CD4-positive, alpha-beta T cell treated with Interleukin-17A for 1 hour (primary cell): ENCODE measurements at places on chromosomes 1 and 21.
A peak's percentile ranks its signal among the peaks of the same experiment; 100 is the strongest.

GRCh38 chr1:245580651-245581050 lies 425.9 kb downstream of the KIF26B start:
- DNase-seq = no peak

DNA sequence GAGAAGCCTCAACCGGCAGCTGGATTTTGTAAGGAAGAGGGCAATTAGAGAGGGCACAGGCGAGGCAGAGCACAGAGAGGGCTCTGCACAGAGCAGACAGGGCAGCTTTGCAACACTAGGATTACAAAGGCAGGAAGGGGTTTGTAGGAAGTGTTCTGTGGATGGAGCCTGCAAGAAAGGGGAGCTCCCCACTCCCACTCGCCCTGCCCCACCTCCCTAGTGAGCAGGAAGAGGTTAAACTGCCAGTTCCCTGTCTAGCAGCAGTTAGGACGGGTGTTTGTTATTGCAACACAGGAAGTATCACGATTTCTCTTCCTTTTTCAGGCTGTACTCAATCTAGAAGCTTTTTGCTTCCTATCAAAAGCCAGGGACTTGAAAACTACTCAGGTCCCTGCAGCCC lies 63.3 kb upstream of the LRRC8D start:
- DNase-seq = peak; percentile 62

GRCh38 chr1:8477166-8477982 lies 159.5 kb downstream of the SLC45A1 start:
- DNase-seq = no peak

GRCh38 chr1:1548591-1548990 lies 8.2 kb upstream of the TMEM240 start:
- DNase-seq = no peak

GRCh38 chr1:172955161-172955815 lies 95.5 kb downstream of the TNFSF18 start:
- no peak for DNase-seq

- DNase-seq = no peak
These were observed 243.9 kb downstream of the SDCCAG8 start for GRCh38 chr1:243499711-243500110.

DNA sequence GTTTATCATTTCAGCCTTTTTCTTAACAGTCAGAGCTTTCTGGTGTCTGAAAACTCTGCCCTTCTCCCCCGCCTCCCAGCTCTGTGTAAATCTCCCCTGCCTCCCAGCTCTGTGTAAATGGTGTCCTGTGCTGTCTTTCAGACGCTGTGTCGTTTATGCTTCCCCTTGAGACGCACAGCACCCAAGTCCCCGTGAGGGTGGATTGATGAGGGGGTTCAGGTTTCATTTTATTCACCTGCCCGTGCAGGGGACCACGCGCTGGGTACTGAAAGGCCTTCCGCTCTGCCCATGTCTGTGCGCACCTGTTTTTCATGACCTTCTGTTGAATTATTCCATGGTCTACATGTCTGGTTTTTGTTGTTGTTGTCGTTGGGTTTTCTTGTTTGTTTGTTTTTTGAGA lies 108.2 kb upstream of the COL6A1 start:
- no peak for DNase-seq

DNA sequence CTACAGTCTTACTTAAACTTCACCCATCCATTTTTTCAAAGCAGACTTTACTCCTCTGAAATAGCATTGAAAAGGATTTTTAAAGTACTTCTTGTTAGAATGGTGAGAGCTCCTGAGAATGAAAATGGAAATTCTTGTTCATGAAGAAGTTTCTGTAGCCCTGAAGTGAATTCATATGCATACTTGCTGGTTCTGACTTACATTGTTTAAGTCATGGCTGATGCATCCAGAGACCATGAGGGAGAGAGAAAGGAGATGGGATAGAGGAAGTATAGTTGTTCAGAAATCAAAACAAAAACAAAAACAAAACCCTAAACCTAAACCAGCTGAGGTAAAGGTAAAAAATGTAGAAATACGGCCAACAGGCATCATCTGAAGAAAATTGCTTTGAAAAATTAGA lies 27.1 kb upstream of the SAMSN1 start:
- DNase-seq = no peak

DNA sequence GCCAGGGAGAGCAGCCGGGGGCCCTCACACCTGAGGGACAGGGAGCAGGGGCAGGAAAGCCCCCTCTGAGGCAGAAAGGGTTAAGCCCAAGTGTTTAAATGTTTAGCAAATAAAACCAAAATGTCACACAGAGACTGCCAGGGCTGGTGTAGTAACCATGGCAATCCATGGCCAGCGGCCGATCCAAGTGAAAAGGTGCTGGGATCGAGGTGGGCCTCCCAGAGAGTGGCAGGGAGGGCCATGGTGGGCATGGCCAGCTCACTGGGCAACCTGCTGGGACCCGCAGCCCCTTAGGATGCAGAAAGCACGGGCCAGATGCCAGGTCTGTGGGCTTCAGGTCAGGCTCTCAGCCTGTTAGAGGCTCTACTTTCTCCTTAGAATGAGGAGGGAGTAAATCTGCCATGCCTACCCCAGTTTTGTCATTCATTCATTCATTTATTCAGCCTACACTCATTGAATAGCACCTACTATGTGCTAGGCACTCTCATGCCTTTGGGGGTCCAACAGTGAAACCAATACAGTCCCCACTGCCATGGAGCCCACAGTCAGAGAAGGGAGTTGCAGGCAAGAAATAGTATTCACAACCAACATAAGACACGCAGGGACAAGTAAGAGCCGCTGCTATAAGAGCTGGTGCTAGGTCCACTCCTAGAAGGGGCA lies 56.1 kb downstream of the KCNN3 start:
- DNase-seq = no peak

- DNase-seq = no peak
These were observed 273.8 kb upstream of the ESRRG start for GRCh38 chr1:216997069-216997468.

- DNase-seq = no peak
These were observed 47.7 kb downstream of the CXADR start for GRCh38 chr21:17560377-17561025.

DNA sequence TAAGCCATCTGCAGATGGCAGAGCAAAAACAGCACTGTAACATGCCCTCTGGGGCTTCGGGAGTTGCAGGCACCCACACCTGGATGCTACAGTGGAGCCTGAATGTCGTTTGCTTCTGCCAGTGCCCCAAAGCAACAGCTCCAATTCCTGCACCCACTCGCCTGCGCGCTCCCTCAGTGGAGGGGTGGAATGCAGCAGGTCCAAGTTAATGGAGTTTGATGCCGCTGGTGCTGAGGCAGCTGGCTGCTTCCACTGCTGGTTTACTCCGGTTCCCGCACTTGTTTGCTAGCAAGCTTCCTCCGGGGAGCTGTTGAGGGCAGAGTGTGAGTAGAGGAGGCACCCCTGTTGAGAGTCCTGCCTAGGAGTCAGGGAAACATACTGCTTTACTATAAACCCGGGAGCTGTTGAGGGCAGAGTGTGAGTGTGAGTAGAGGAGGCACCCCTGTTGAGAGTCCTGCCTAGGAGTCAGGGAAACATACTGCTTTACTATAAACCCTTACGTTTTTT lies 584.0 kb upstream of the TMPRSS15 start:
- DNase-seq = no peak

- DNase-seq = no peak
These were observed 9.1 kb upstream of the C21orf91 start for GRCh38 chr21:17828223-17828622.

GRCh38 chr1:119462964-119463363 lies 44.0 kb upstream of the HSD3B1 start:
- no peak for DNase-seq

DNA sequence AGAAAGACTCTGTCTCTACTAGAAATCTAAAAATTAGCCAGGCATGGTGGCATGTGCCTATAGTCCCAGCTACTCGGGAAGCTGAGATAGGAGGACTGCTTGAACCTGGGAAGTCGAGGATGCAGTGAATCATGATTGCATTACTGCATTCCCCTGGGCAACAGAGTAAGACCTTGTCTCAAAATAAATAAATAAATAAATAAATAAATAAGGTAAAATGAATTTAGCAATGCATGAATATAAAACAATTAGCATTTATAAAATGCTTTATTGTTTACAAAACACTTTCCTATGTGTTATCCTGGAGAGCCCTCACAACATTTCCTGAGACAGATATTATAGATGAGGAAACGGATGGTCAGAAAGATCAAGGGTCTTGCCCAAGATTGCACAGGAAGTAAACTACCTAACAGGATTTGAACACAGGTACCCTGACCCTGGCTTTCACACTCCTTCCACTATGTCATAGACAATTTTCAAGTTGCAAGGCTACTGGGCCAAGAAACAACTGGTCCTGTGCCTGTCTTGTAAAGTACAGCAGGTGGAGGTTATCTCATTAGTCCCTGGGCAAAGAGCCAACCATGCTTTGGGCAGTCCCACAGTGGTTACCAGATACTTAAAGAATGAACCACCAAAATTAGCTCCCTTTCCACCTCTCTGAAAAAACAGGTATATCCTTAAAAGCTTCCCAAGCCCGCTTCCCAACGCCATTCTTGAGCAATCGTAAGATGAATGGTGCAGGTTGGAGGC lies 15.4 kb upstream of the VSIG8 start:
- no peak for DNase-seq

DNA sequence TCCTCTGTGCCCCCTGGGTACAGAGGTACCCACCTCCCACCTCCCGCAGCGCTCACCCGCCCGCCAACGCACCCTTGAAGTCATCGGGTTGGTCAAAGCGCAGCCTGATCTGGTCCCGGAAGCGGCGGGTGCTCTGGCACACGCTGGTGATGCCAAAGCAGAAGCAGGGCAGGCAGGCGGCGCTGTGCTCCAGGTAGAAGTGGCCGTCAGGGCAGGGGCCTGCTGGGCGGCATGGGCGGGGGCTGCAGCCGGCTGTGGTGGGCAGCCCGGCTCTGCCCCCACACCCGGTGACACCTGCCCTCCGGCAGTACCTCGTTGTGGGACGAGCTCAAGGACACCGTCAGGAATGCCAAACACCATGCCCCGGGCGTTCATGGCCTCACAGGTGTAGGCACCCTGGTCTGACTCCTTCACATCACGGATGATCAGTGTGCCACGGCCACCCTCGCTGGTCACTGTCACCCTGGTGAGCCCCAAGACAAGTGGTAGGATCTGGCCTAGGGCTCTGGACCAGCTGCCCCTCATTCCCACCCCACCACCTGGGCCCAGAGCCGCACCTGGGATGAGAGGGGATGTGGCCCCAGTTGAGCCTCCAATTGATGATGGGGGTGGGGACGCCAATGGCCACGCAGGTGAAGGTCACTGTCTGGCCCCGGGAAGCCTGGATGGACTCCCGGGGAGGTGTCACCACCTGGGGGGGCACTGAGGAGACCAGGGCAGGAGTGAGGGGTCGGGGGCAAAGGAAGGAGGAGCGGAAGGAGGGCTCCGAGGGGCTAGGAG lies 52.5 kb downstream of the HSPG2 start:
- no peak for DNase-seq

- DNase-seq = no peak
These were observed 568 bp downstream of the TRIM45 start for GRCh38 chr1:117120774-117121588.
